ENCODE measurements at places on chromosomes 5 and 9. TPM values are rescaled to one million over a fixed set of nuclear protein-coding genes. Genes with fewer than 3 reads are reported as not detected.
A peak's percentile ranks its signal among the peaks of the same experiment; 100 is the strongest.

- DNase-seq: no peak
Observed at GRCh38 chr9:12441506-12441905, 251.7 kb upstream of the TYRP1 start.

DNA sequence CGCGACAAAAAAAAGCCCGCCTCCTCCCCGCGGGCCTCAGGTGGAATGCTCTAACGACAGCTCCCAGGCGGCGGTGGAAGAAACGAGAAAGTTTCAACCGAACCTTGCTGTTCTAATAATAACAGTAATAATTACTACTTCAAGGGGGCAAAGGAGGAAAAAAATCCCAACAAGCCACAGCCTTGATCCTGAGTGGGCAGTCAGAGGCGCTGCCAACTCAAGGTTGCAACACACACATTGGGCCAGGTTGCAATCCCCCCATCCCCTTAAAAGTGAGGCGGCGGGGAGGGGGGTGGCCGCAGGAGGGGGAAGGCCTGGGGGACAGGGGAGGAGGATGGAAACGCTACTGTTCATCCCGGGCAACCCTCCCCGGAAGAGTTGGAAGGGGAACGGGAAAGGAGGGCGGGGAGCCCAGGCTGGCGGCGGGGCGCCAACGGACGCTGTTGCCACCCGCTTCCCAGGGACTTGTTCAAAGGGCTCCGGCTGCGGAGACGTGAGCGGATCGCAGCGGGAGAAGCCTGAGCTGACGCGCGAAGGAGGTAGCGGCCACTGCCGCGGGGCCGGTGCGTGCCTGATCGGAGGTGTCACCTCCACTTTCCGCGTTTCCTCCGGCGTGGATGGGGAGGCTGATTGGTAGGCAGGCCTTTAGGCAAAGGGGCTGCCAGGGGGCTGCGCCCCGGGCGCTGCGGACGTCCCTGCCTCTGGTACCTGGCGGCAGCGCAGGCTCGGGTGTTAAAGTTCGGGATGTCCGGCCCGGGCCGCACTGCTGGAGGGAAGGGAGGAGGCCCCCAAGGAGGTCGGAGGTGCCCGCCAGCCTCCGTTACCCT, 647 bp downstream of the SMARCA2 start:
- peak; percentile 17 for DNase-seq

GRCh38 chr5:43313854-43314457, 744 bp upstream of the HMGCS1 start:
- DNase-seq: no peak

GRCh38 chr5:90166816-90167215, 242.7 kb downstream of the CETN3 start:
- no peak for DNase-seq

- no peak for DNase-seq
Observed at GRCh38 chr5:176625966-176626875, 4.1 kb downstream of the SNCB start.

DNA sequence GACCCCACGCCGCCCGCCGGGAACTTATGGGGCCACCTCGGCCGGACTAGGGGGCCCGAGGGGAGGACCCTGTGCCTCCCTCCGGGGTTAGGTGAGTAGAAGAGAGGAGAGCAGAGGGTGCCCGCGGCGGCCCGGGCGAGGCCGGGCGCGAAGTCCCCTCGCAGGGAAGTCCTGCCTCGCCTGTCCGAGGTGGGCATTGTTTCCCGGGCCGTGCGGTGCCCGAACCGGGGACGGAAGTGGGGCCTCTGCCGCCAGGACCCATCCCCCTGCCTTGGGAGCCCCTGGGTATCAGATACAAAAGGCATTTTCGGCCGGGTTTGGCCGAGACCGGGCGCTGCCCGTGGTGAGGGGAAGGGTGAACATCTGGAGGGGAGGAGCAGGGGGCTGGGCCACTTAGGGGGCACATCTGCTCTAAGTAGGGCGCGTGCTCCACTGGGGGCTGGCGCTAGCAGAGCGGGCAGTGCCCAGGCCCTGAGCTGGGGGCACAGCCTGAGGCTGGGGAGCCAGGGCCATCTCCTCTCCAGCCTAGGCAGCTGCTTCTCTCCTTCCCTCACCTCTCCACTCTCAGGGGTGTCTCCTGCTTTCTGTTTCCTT, 48.2 kb downstream of the DAB2IP start:
- DNase-seq: no peak

- DNase-seq: no peak
Observed at GRCh38 chr9:126451316-126451885, 124.8 kb downstream of the MVB12B start.

- no peak for DNase-seq
Observed at GRCh38 chr5:123756816-123757215, 244.8 kb downstream of the CSNK1G3 start.

DNA sequence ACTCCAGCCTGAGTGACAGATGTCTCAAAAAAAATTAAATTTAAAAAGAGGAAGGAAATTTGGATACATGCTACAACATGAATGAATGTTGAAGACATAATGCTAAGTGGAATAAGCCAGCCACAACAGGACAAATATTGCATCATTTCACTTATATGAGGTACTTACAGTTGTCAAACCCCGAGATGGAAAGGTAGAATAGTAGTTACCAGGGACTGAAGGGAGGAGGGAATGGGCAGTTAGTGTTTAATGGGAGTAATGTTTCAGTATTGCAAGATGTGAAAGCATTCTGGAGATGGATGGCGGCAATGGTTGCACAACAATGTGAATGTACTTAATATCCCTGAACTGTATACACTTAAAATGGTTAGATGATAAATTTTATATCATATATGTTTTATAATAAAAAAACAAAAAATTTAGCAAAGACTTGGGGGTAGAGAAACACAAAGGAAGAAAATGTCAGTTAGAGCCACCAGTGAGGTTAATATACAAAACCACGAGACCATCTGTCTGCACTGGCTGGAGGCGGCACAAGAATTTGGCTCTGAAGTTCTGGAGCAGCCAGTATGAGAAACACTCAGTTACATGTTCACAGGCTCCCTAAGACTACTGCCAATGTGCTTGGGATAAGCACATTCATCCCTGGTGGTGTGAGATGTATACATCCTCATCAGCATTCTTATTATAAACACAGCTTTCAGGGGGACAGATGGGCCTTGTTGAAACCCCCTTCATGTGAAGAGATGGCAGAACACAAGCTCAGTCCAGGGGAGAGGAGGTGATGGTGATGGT, 37.0 kb upstream of the RPS23 start:
- no peak for DNase-seq

- DNase-seq: no peak
Observed at GRCh38 chr5:176883700-176884570, 15.2 kb downstream of the HK3 start.

- peak; percentile 87 for DNase-seq
Observed at GRCh38 chr5:157222506-157223230, 42.0 kb downstream of the ITK start.

- no peak for DNase-seq
Observed at GRCh38 chr5:39569857-39570256, 145.1 kb upstream of the DAB2 start.

- DNase-seq: no peak
Observed at GRCh38 chr9:107390279-107390678, 99.3 kb downstream of the KLF4 start.

GRCh38 chr5:132026516-132027008, 15.1 kb upstream of the ACSL6 start:
- DNase-seq: no peak

GRCh38 chr5:14081791-14082190, 61.4 kb upstream of the TRIO start:
- DNase-seq: peak; percentile 45

DNA sequence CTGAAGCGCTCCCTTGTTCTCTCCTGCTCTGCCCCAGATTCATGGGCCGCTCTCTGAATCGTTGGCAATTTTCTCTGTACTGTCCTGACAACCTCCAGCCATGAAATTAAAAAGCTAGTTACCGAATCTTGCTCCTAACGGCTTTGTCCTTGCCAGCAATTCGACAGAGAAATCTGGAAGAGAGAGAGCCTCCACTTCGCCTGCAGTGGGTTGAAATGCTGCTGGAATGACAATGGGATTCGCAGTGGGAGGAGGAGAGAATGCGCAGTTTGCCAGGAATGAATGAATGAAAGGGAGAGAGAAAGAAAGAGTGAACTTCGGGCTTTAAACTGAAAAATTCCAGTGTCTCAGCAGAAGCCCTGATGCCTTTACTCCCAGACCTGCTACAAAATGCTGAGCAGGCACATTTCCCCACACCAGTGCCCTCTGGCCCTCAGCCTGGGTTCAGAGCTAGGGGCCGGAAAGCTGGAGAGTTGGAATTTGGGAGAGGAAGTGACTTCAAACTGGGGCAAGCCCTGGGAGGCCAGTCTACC, 11.5 kb upstream of the BOD1 start:
- DNase-seq: no peak

- peak; percentile 24 for DNase-seq
Observed at GRCh38 chr9:76687861-76688391, 76.3 kb upstream of the PCA3 start.

- no peak for DNase-seq
Observed at GRCh38 chr9:3502560-3503398, 23.0 kb downstream of the RFX3 start.

GRCh38 chr9:8733131-8733954, 933.8 kb upstream of the DMAC1 start:
- DNase-seq: peak; percentile 97

DNA sequence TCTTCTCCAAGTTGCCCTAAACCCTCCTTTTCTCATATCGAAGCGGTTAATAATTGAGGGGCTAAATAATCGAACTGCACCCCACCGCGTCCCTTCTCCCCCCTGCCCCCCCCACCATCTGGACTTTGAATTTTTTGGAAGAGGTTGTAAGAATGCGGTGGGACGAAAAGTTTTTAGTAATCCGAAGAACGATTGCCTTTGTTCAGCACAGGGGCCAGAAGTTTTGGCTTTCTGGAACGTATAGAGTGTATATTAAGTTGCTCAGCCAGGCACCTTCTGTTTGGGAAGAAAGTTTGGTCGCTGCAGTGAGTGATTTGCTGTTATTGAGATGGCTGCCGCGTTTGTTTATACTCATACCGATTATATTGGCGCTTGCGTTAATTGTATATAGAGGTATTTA, 518 bp downstream of the ERBIN start:
- DNase-seq: no peak

GRCh38 chr5:158882660-158883059, 217.1 kb downstream of the EBF1 start:
- DNase-seq: no peak

- DNase-seq: no peak
Observed at GRCh38 chr9:98314381-98315066, 59.1 kb upstream of the TBC1D2 start.

GRCh38 chr5:109105631-109106267, 304.0 kb downstream of the PJA2 start:
- DNase-seq: no peak

DNA sequence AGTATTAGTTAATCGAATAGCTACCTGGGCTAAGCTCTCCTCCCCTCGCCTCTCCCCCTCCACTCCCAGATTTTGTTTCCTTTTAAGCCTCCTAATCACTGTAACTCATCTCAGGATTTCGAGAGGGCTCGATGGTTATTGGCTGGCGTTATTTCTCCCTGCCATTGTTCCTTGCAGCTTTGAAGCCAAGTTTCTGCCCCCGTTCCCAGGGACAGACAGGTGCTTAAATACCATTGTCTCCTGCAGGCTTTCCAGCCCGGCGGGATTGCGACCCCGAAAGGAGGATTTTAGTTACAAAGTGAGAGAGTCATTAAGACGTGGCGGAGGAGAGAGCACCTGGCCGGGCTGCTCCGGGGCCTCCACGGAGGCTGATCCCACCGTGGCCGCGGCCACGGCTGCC, 46.2 kb downstream of the ASS1 start:
- DNase-seq: no peak

DNA sequence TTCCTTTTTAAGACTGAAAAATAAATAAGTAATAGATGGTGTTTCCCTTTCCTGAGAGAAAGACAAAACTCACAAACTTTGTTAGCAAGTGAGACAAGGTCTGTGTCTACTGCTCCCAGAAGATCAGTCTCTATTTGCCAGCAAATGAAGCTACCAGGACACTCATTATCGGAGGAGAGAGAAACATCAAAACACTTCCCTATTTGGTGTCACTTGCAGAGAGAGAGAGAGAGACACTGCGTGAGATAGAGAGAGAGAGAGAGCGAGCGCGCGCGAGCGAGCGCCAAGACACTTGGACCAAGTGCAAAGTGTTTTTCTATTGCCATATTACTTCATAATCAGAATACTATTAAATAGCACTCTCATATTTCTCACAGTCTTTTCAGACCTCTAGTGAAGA, 142.7 kb downstream of the KCNN2 start:
- DNase-seq: no peak

- no peak for DNase-seq
Observed at GRCh38 chr5:1402611-1403255, 42.5 kb downstream of the SLC6A3 start.

GRCh38 chr9:128575469-128575868, 23.1 kb downstream of the SPTAN1 start:
- DNase-seq: no peak

- DNase-seq: no peak
Observed at GRCh38 chr9:85586684-85587083, 155.1 kb downstream of the AGTPBP1 start.

GRCh38 chr5:173014671-173015070, 31.1 kb downstream of the ATP6V0E1 start:
- no peak for DNase-seq

- DNase-seq: no peak
Observed at GRCh38 chr9:582775-583174, 258.7 kb upstream of the DMRT1 start.

DNA sequence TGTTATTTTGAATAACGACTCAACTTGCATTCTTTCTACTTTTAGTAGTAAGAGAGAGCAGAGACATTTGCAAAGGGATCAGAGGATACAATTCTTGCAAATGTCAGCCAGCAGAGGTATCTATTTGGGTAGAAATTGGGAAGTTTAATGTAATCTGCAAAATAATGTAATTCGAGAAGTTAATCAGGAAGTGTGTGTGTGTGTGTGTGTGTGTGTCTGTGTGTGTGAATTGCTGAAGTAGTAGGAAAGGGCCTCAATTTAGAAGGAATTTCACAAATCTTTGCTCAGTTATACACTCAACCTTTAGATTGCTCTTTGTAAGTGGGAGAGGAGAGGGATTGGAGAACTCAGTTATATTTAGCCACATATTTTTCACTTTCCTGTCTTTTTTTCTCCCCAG, 11.0 kb upstream of the IFNA1 start:
- DNase-seq: no peak

GRCh38 chr5:177089127-177089526, 2.4 kb downstream of the FGFR4 start:
- DNase-seq: no peak

TAF1L gene
- not detected for total RNA-seq

FBN2 gene
- 0.43 TPM for total RNA-seq

PRDM9 gene
- total RNA-seq: not detected

IL4 gene
- not detected for total RNA-seq

PDE6A gene
- 0.08 TPM for total RNA-seq

ERCC8 gene
- total RNA-seq: 13.6 TPM

FOXD4L3 gene
- total RNA-seq: not detected

PCDHA11 gene
- 1.0 TPM for total RNA-seq

SLC22A4 gene
- total RNA-seq: 0.66 TPM

MORN5 gene
- total RNA-seq: not detected

FAM200C gene
- 7.7 TPM for total RNA-seq

GLIPR2 gene
- total RNA-seq: 6.5 TPM

NUTM2F gene
- total RNA-seq: not detected

ABCA2 gene
- total RNA-seq: 9.5 TPM

OR1J2 gene
- not detected for total RNA-seq

SLC34A1 gene
- 0.19 TPM for total RNA-seq

Data from SK-MEL-5 (cell line).